ENCODE measurements at places on chromosomes 16 and 17.
A peak's percentile ranks its signal among the peaks of the same experiment; 100 is the strongest.

GRCh38 chr17:7548585-7549400 is at the start of gene TNFSF12:
TNFSF12 (plus strand) TSS chr17:7549058; CDS start chr17:7549154, 96 bp downstream.
- H3K27ac ChIP-seq, result peak within 1 kb of the TSS; percentile 71
- peak within 1 kb of the TSS; percentile 63 for H3K4me3 ChIP-seq
- peaks cover 6% of the 10 kb centered on the region for H3K4me1 ChIP-seq

DNA sequence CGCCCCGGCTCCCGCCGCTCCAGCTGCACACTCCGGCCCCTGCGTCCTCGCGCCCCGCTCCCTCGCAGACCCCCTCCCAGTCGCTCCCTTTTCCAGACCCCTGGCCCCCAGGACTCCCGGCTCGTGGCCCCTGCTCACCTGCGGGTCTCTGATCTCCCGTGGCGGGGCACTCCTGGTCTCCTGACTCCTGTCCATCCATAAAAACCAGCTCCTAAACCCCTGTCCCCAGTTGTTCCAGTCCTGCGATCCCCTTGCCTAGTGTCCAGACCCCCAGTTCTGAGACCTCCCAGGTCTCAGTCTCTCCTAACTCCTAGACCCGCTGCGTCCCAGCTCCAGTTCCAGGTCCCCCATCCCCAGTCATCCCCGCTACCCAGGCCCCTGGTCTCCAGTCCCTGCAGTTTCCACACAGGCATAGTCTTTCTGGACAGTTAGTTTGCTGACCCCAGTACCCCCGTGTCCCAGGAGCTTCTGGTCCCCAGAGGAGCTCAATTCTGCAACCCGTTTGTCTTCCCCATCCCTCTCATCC is 379 bp downstream of the SNX29 start:
- H3K4me1 ChIP-seq, result peaks cover 14% of the 10 kb centered on the region
- H3K4me3 ChIP-seq, result peak overlapping the region; percentile 88
- peak overlapping the region; percentile 67 for H3K27ac ChIP-seq

GRCh38 chr17:68468334-68468733 is 11.0 kb upstream of the WIPI1 start:
- DNase-seq, result no peak
- peak overlapping the region; percentile 2 for H3K27ac ChIP-seq
- peaks cover 10% of the 10 kb centered on the region for H3K4me1 ChIP-seq
- H3K4me3 ChIP-seq, result no peak overlapping the region

DNA sequence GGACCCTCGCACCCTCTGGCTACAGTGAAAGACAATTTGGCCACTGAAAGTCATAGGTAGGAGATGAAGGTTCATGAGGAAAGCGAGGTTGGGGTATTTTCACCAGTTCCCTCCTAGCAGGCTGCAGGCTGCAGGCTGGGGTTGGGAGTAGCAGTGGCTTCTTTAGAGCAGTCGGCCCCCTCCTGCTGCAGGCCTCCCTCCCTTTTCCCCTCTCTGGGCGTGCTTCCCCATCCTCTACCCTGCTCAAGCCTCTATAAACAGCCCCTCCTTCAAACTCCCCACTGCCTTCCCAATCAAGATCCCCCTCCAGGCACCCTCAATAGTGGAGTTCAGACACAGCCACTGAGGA is 41.8 kb downstream of the GAS7 start:
- no peak overlapping the region for H3K4me3 ChIP-seq
- H3K27me3 ChIP-seq, result no peaks in the 10 kb centered on the region
- DNase-seq, result no peak
- no peak overlapping the region for H3K27ac ChIP-seq
- H3K36me3 ChIP-seq, result no peaks in the 10 kb centered on the region

DNA sequence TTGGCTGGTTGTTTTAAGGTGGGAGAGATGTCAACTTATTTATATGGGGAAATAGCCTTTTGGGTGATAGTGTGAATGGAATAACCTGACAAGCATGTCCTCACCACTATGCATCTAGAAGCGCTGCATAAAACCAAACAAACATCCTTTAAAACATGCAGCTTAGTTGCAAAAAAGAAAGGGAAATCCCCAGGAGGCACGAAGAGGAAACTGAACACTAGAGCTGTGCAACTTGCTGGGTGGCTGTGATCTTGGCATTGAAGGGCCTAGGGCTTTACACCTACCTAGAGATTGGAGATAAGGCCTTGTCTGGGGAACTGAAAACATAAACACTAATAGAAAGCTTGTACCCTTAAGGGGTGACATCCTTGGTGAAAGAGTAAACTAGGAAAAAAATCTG is 7.3 kb downstream of the C16orf54 start:
- H3K27me3 ChIP-seq, result no peaks in the 10 kb centered on the region
- no peaks in the 10 kb centered on the region for H3K4me1 ChIP-seq
- no peaks in the 10 kb centered on the region for H3K36me3 ChIP-seq
- no peak for DNase-seq
